Activated CD4-positive, alpha-beta T cell treated with anti-CD3 and anti-CD28 coated beads, Interleukin-2, amount 50 U/mL, for 4 hours (primary cell): ENCODE measurements at places on chromosomes 12 and 14.

- no peak for DNase-seq
These were observed 32.1 kb downstream of the BAZ1A start for GRCh38 chr14:34843011-34843554.

DNA sequence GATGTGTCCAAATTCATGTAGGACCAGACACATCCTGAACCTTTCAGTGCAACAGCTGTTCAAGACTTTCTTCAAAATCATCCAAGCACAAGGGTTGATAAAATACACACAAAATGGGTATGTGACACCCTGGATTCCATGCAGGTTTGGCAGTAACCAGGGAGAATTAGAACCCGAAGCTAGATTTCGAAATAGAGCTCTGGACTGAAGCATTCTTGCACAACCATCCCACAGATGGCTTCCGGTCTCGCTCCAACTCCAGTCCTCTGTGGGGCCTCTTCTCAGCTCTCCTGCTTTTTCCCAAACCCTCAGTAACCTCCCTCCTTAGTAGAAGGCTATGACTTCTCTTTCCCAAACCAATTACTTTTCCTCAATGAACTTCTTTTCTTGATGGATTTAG, 171.3 kb downstream of the TTC7B start:
- DNase-seq = no peak

- no peak for DNase-seq
These were observed 54.3 kb upstream of the STRN3 start for GRCh38 chr14:31080484-31080883.

GRCh38 chr12:106113042-106113441, 25.7 kb downstream of the NUAK1 start:
- no peak for DNase-seq

DNA sequence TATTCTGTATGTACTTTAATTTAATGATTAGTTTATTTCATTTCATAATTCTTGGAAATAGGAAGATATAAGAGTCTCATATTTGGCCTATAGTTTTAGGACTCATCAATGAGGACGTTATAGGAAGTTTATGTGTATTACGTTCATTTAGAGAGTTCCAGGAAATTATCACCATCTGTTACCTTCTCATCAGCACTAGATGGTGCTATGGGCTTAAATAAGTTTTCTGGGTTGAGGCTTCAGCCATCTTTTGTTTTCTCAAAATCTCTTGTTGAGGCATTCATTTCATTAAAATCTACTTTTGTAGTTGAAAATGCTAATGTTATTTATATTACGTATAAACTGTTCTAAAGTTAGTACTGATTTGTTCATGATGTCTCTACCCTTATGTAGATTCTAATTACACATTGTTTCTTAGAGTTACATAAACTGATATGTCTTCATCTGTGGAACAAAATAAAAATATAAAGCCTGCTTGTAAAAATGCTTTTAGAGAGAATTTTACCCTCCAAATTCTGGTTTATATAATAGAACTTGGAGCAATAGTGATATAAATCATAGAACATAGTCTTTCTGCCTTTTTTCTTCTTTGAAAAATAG, 89.2 kb downstream of the CFAP54 start:
- DNase-seq = no peak

GRCh38 chr14:68501614-68502052, 291.2 kb downstream of the ZFP36L1 start:
- DNase-seq = no peak

- DNase-seq = no peak
These were observed 145.6 kb upstream of the SLCO1B1 start for GRCh38 chr12:20985399-20985798.

- DNase-seq = no peak
These were observed 59.3 kb downstream of the DNAI7 start for GRCh38 chr12:25135531-25136154.

GRCh38 chr12:82149045-82149444, 209.1 kb downstream of the CCDC59 start:
- DNase-seq = no peak

- DNase-seq = no peak
These were observed 48.7 kb downstream of the BEGAIN start for GRCh38 chr14:100538351-100539002.

- DNase-seq = no peak
These were observed 2.5 kb upstream of the SMARCD1 start for GRCh38 chr12:50082644-50083043.

GRCh38 chr14:85634205-85634604, 104.3 kb downstream of the FLRT2 start:
- no peak for DNase-seq

DNA sequence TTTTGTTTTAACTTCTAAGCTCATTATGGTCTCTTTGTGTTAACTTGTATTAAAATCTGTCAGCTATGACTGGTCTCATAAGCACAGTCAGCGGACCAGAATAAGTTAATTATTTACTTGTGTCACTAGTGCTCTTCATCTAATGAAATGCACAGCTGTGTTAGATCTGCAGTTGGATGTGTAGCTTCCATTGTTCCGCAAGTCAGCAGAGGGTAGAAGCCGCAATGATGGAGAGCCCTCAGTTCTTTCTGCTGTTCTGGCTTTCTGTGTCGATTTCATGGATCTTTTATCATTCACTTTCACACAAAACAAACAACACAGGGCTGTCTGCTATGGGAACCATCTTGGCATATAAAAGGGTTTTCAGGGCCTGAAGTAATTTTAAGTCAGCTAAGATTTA, 89.3 kb upstream of the RFX4 start:
- no peak for DNase-seq

DNA sequence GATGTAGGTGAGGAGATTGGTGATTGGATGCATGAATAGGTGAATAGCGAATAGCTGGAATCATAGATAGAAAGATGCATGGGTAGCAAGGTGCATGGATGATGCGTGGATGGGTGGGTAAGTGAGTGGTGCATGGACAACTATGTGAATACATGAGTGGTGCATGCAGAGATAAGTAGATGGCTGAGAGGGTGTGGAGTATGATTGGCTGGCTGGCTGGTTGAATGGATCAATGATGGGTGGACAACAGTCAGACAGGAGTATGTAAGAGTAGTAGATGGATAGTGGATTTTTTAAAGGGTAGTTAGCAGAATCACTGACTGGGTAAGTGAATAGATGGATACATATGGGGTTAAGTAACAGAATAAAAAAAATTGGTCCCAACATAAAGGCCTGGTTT, 33.9 kb downstream of the SERPINA3 start:
- DNase-seq = no peak

GRCh38 chr14:67557656-67558055, 24.6 kb downstream of the PLEKHH1 start:
- no peak for DNase-seq

DNA sequence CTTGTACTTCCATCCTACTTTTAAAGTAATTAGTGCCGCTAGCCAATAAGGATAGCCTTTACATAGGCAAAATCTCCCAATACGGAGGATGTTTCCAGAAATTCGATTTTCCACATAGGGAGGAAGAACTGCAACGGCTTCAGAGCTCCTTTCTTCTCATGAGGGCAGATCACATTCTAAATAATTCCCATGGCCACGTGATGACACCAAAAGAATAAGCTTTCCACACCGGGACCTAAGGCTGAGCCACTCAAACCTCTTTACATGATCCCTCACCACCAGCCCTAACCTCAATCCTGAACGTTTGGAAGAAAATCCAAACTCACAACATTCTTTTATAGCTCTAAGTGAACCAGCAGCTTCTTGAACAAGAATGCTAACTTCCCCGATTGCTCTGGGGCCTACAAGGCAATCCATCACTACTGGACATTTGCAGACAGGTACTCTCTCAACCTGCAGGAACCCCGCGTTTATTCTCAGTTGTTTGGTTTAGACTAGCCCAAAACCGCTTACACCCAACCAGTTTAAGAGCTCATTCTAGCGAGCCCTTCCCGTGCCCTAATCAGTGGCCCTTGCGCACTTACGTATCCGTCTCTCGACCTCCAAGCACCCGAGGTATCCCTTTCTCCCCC, 884 bp downstream of the CAPRIN2 start:
- DNase-seq = no peak

DNA sequence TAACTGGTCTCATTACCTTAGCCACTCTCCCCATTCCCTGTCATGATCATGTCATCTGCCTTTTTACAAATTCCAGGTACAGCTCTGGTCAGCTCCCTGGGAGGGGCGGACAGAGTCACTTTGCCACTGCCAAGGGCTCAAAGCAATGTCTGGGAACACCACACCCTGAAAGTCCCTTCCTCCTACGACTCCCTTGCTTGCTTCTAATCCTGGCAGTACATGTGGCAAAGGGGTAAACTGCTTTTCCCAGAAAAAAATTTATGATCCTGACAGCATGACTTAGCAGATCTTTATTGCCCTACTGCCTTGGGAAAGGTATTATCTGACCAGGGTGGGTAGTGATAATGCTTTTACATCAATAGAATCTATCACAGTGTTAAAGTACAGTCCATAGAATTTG, 376.0 kb upstream of the PDE3A start:
- no peak for DNase-seq

GRCh38 chr12:70555081-70555480, 82.1 kb downstream of the PTPRB start:
- no peak for DNase-seq

DNA sequence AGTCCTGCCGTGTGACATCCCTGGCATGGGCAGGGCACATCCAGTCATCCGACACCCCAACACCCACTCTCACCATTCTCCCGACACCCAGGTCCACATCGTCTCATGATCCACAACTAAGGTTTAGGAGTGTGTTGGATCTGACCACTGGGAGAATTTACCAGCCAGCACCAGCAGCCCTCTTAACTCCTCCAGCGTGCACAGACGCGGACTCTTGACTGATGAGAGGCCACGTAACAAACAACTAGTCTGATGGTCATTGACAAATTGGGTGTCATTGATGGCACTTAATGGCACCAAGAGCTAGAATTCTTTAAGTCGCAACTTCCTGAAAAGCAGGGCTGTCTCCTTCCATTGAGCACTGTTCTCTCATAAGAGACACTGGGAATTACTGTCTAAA, 203.0 kb upstream of the SFSWAP start:
- no peak for DNase-seq

- no peak for DNase-seq
These were observed 15.2 kb upstream of the TCP11L2 start for GRCh38 chr12:106287364-106287763.
